ENCODE measurements at places on chromosomes 5 and 9.

GRCh38 chr5:91200692-91201091 lies 182.4 kb downstream of the ARRDC3 start:
- no peak for DNase-seq

GRCh38 chr5:66273121-66273520 lies 129.0 kb downstream of the SREK1 start:
- DNase-seq = no peak

- no peak for DNase-seq
These were observed 218.6 kb downstream of the SEMA6A start for GRCh38 chr5:116355819-116356601.

DNA sequence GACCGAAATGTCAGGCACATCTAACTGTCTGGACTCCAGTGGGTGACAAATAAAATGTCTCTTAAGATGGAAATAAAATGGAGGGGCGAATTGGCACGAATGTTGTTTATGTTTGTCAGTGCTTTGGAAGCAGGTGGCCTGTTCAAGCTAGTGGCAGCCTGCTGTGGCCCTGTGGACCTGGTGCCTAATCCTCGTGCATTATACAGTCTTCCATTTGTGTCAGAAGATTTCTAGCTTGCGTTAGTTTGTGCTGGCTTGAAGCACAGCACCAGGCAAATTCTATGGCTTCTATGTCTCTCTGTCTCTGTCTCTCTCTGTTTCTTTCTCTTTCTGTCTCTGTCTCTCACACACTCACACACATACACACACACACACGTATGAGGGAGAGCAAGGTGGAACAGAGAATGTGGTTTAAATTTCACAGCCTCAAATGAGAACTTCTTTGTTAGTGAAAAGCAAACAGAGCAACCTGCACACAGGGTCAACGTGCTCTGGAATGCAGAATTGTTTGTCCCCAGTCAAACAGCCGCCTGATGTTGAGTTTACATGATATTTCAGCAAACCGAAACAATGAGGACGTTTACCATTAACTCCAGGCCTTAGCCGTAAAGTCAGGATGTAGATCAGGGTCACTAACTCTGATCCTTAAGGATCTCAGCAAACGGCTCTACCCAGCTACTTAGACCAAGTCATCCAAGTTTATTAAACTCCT lies 39.0 kb upstream of the CD180 start:
- DNase-seq = no peak

- no peak for DNase-seq
These were observed 507 bp downstream of the CTNND2 start for GRCh38 chr5:11903614-11904264.

- DNase-seq = no peak
These were observed 115.2 kb upstream of the RAPGEF1 start for GRCh38 chr9:131854896-131855613.

DNA sequence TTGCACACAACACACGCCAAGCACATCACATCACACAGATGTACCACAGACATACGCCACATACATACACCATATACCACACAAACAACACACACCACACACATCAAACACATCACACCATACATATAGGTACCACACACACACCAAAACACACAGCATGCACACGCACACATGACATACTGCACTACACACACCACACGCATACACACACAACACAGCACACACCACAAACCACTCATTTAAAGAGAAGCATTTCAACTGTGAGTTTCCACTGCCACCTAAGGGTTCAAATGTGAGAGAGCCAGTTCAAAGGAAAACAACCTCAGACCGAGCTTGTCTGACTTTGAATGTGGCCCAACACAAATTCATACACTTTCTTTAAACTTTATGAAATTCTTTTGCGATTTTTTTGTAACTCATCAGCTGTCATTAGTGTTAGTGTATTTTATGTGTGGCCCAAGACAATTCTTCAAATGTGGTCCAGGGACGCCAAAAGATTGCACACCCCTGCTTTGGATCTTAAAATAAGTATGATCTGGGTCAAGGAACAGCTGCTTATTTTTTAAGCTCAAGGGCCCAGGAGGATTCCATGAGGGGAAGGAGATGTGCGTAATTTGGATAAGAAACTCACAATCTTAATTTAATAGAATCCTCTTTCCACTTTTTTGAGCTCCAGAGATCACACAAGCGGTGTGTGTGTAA lies 494.6 kb downstream of the GADD45G start:
- no peak for DNase-seq

DNA sequence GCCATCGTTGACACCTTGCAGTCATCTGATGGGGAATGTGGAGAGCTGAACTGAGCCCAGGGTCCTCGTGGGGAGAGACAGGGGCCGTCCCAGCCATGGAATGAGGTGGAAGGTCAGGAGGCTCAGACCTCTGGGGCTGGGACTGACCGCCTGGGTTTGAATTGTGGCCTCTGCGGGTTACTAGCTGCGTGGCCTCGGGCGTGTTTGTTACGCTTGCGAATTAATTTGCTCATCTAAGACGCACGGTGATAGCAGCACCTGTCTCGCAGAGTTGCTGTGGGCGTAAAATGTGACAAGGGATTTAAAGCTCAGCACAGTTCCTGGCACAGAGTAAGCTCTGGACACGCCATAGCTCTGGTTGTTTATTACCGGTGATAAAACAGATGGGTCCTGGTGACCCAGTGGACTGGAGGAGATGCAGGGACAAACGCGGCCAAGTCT lies 19.4 kb upstream of the DAB2IP start:
- no peak for DNase-seq

GRCh38 chr5:32839106-32839505 lies 128.0 kb downstream of the NPR3 start:
- DNase-seq = no peak

- DNase-seq = no peak
These were observed 84.9 kb downstream of the SLCO4C1 start for GRCh38 chr5:102211165-102211564.

- DNase-seq = no peak
These were observed 199.3 kb upstream of the PTGER4 start for GRCh38 chr5:40480392-40480791.

DNA sequence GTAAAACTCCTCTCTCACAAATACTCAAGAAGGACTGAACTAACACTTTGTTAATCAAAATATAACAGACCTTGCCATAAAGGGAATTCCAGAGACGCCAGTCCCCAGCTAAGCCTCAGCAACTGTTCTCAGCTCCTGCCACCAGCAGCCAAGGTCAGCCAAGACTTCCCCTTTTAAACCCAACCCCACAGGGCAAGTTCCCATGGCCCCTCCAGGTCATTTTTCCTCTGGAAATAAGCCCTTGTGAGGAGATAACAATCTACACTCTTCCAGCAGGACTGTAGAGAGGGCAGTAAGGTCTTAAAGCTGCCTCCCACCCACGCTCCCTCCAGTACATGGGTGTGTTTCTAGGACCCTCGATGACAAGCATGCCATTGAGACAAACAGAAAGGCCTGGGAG lies 78.3 kb downstream of the DPYSL3 start:
- no peak for DNase-seq

DNA sequence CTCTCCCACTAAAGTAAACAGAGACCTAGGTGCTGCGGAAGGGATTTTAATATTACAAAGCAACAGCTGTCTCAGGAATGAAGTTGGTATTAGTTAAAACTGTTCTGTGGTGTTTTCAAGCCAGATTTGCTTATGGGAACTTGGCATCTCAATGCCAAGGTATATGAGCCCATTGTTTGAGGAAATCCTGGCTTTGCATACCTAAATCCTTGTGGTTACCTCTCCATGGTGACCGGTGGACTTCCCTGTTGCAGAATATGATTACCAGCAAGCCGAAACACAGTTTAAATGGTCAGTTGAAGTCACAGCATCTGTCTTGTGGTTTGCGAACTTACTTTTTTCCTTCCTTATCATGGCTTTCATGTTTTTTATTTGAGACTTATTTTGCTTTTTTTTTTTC lies 62.3 kb upstream of the TXNDC8 start:
- DNase-seq = no peak

DNA sequence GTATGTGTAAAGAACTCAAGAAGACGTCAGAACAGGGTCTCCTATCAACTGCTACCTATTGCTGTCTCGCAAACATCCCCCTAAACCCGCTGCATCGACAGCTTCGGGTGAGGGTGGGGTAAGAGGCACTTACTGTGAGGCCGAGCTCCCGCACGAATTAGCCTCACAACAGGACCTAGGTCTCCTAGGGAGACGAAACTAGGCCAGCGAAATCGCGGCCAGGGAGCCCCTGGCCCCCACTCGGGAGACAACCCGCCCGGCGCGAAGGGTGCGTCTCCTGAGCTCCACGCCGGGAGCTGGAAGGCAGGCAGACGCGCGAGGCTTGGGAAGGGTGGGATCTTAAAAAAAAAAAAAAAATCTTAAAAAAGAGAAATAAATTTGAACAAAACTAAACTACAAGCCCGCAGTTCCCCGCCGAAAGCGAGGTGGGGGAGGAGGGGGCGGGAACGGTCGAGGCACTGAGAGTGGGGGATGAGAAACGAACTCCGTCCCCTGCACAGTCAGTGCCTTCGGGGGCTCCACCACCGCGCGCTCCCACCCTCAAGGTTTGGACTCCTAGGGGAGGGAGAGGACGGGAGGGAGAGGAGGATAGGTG lies 33.0 kb upstream of the NFIB start:
- peak; percentile 22 for DNase-seq

GRCh38 chr9:77747163-77747562 lies 99.0 kb upstream of the GNA14 start:
- no peak for DNase-seq

GRCh38 chr9:135707252-135708138 lies 5.5 kb downstream of the KCNT1 start:
- no peak for DNase-seq

DNA sequence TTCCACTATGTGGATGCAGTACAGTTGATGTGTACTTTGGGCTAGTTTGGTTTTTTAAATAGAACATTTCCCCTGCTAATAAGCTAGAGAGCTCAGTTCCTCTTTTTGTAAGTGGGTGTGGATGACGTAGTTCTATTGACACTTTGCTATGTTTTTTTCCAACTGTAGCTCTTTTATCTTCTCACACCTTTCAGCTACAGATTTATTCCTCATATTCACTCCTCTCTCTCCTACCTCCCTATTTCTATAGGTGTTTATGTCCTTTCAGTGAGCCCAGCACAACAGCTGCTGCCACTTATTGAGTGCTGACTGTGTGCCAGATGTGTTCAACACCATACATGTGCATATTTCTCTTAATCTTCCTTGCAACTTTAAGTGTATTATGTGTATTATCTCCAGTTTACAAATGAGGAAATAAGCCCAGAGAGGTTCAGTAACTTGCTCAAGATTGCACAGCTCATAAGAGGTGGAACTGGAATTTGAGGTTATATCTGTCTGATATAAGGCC lies 215.7 kb downstream of the SEMA6A start:
- no peak for DNase-seq

DNA sequence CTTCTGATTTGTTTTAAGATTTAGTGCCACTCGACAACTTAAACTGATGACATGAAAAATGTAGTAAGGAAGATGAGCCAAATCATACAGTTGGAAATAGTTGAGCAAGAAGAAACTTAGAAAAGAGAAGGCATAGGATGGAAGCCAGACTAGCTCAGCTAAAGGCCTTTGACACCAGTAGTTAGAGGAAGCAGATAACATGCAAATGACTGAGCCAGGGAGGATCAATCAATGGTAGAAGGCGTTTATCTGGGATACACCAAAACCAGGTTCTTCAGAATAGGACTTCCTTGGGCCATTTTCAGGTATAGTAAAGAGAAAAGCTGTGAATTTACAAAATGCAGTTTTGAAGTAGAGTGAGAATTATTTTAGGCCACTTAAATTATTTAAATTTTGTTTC lies 3.2 kb downstream of the TDRD7 start:
- no peak for DNase-seq

DNA sequence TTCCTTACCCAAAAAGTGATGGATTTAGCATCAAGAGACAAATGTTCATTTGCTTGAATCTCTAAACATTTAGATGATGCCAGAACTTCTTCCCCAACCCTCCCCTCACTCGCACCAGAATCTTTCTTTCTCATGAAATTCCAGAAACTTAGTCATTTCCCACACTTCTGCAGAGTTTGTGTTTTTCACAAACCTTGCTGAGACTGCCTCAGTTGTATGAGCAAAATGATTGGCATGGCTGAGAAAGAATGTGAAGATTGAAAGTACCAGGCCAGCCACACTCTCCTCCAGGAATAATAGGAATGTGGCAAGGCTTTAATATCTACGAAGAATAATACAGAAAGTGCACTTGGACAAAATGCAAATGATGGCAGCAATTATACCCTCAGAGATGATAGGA lies 428.3 kb upstream of the CDH6 start:
- no peak for DNase-seq

DNA sequence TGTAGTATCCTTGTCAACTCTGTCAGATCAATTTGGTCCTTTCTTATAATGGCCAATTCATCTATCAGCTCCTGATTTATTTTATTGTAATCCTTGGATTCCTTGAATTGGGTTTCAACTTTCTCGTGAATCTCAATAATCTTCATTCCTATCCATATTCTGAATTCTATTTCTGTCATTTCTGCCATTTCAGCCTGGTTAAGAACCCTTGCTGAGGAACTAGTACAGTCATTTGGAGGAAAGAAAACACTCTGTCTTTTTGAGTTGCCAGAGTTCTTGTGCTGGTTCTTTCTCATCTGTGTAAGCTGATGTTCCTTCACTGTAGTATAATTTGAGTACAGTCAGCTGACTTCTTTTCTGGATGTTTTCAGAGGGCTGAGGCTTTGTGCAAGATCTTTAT lies 84.5 kb downstream of the CETN3 start:
- no peak for DNase-seq

- no peak for DNase-seq
These were observed 328.4 kb downstream of the EFNA5 start for GRCh38 chr5:107342371-107342770.

- DNase-seq = no peak
These were observed 869.4 kb upstream of the NUDT12 start for GRCh38 chr5:104431981-104432380.

DNA sequence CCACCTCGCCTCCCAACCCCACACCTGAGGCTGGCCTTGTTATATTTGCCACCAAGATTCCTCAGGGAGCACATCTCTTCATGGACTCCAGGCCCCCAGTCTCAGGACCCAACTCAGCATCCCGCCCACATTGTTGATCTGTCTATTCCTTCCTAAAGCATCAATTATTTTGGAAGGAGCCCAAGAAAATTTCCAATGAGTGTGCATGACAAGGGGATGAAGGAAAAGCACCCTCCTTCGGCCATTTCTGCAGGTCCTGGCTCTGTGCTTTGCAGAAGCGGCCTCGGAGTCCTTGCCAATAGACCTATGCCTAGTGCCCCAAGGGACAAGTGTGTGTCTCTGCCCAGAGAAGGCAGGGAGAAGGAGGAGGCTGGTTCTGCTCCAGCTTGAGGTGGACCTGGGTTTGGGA lies 273.2 kb downstream of the GADD45G start:
- DNase-seq = peak; percentile 48

GRCh38 chr5:142806841-142807267 lies 36.7 kb downstream of the ARHGAP26 start:
- no peak for DNase-seq

All from gastrocnemius medialis (tissue), 4 donors.